KG1 (cell line): ENCODE measurements at places on chromosomes 12 and 14.
A peak's percentile ranks its signal among the peaks of the same experiment; 100 is the strongest.

DNA sequence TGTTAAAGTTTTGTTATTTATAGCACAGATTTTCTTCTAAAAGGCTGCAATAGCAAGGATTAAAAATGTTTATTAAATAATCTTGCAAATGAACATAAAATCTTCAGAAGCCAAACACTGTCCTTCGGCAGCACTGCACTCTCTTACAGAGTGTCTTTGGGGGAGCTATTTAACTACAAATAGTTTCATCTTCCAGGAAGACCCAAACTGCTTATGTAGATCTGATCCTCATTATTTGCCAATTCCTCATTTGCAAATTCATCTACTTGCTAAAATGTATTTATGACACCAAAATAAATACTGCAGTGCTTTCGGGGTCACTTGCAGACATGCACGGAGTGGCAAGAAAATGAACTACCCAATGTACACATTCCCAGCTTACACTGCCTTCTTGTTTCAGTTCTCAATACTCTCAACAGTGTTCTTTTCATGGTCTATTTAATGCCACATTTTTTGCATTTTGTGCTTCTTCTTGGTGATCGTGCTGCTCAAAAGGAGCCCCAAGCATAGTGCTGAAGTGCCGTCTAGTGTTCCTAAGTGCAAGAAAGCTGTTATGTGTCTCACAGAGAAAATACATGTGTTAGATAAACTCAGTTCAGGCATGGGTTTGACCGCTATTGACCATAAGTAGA lies 128.1 kb downstream of the PRKD1 start:
- DNase-seq: no peak

DNA sequence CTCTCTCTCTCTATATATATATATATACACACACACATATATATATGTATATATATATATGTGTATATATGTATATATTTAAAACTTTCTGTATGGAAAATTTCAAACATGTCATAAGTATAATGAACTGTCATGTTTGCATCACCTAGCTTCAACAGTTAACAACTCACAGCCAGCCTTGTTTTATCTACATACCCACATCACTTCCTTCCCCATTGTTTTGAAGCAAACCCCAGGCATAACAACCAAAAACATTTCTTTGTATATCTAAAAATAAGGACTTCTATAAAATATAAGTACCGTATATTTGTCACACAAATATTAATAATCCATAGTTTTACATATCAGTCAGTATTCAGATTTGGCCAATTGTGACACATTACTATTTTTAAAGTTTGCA lies 57.4 kb downstream of the PAPOLA start:
- no peak for DNase-seq

GRCh38 chr14:24329736-24330135 lies 5.1 kb downstream of the ADCY4 start:
- DNase-seq: no peak

DNA sequence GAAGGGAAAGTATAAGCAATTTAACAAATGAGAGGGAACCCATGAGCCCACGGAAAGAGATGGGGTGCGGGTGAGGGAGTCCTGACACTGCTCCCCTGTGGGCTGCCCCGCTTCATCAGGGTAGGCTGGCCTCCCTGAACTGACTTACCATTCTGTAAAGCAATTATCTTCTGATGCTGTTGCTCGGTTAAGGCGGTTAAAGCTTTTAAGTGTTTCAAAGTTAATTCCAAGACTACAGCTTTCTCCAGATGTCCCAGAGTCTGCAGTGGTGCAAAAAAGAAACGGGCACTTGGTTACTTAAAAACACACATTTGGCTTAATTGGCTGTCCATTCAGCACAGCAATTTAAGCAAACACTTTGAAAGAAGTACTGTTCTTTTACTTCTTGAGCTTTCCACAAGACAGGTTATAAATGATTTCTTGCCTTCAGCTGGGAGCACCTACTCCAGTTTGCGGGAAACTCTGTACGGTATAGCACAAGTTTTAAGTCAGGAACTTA lies 1.3 kb downstream of the BHLHE41 start:
- peak; percentile 84 for DNase-seq

DNA sequence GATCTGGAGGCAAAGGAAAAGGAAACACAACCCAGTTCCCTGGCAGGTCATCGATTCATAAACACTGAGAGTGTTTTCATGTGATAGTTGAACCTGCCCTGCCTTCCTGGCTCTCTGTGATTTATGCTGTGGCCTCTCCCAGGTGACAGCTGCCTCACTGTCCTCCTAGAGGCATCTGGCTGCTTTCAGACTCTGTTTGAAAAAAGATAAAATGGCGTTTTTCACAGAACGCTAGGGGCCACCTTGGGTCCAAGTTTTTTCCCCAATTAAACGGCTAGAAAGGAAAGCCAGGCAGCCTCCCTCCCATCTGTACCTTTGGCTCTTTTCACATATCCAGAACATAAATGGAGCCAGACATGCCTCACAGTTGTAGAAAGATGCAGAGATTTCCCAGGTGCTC lies 252.6 kb upstream of the CCDC196 start:
- no peak for DNase-seq

DNA sequence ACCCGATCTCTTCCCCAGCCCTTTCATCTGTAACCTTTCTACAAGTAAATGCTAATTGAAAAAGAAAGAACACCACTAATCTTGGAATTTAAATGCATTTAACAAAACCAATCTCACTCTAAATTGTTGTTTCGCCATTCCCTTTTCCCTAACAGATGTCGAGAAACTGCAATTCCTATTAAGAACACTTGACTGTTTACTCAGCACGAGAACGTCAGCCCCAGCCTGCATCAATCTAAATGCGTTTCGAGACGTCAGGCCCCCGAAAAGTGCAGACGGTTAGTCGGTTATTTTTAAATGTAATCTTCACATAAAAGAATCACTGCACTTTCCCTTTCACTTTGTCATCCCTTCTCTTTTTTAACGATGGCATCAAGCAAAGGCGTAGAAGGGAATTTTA lies 837.6 kb downstream of the VRK1 start:
- no peak for DNase-seq

DNA sequence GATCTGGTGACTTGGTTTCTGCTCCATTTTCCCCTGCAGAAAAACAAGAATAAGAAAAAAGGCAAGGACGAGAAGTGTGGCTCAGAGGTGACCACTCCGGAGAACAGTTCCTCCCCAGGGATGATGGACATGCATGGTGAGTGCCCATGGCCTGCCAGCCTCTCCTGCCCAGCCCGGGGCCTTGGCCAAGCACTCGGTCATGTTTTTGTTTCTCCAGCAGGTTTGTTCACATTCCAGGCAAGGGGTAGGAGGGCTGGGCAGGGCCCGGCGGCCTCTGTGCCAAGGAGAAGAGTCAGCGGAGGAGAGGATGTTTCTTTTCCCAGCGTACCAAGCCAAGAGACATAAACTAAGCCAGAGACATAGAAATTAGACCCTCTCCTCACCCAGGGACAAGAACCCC lies 13.6 kb downstream of the BCL7A start:
- no peak for DNase-seq

DNA sequence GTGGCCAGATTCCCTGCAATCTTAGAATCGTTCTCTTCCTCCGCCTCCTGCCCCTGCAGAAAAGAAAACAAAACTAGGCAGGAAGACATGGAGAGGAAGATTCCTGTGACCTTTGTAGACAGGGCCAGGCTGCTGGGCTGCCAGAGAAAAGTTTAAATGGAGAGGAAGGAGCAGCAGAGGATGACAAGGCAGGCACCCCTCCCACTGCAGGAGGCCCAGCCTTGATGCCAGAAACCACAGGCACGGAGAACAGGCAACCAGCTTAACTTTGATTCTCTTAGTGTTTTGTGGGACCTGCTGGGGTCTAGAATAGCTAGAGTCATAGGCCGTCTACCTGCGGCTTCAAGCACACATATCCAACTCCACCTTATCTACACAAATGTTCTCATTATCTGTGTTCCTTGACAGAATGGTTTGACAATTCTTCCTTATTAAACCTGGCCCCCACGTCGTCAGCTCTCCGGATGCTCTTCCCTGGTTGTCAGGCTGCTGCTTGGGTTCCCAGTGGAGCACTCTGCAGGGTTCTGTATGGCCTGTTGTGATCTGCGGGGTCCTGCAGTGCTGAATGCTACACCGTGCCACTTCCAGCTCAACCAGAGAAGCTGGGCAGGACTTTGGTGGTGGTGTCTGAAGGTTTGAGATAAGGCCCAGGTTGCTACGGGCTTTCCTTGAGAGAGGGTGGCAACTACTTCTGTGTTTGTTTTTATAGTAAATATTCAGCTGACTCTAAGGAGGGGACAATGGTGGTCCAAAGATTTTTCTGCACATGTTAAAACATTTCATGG lies 609.5 kb downstream of the AACS start:
- DNase-seq: no peak

GRCh38 chr12:117854339-117855012 lies 114.3 kb downstream of the KSR2 start:
- peak; percentile 2 for DNase-seq

DNA sequence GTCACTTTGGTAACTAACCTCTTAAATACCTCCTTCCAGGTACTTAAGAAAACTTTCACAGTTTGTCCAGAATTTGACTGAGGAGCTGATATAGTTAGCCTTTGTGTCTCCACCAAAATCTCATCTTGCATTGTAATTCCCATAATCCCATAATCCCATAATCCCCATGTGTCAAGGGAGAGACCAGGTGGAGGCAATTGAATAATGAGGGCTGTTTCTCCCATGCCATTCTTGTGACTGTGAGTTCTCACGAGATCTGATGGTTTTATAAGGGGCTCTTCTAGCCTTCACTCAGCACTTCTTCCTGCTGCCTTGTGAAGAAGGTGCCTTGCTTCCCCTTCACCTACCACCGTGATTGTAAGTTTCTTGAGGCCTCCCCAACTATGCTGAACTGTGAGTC lies 7.8 kb upstream of the NOVA1 start:
- no peak for DNase-seq

- DNase-seq: no peak
Observed at GRCh38 chr12:27290501-27291168, 42.0 kb upstream of the BMAL2 start.

GRCh38 chr14:78016532-78016931 lies 153.6 kb upstream of the NRXN3 start:
- DNase-seq: no peak

- DNase-seq: no peak
Observed at GRCh38 chr12:52892207-52892852, 12.5 kb downstream of the KRT8 start.

DNA sequence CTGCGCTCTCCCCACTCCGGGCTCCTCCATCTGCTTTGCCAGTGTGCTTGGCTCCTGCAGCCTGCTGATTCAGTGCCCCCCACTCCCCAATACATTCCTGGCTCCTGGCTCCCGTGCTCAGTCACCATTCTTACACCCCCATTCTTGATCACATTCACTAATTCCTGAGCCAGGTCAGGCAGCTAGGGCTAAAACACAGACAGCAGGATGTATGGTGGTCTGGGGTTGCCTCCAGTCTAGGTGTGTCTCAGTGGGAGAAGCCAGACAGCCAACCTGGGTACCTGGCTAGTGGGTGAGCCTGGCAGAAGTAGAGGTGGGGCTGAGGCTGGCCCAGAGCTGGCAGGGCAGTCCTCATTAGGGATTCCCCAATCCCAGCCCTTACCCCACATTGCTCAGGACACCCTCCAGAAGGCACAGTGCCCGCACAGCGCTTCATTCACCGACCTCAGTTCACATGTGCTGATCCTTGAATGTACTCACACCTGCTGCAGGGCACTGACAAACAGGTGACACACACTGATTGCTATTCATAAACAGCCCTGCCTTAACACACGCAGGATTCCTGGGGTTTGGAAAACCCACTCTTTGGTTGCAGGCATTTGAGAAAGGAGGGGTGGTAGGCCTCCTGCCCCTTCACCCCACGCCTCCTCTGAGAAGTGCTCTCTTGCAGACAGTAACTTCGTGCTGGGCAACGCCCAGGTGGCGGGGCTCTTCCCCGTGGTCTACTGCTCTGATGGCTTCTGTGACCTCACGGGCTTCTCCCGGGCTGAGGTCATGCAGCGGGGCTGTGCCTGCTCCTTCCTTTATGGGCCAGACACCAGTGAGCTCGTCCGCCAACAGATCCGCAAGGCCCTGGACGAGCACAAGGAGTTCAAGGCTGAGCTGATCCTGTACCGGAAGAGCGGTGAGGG lies 1.7 kb downstream of the KCNH3 start:
- no peak for DNase-seq

DNA sequence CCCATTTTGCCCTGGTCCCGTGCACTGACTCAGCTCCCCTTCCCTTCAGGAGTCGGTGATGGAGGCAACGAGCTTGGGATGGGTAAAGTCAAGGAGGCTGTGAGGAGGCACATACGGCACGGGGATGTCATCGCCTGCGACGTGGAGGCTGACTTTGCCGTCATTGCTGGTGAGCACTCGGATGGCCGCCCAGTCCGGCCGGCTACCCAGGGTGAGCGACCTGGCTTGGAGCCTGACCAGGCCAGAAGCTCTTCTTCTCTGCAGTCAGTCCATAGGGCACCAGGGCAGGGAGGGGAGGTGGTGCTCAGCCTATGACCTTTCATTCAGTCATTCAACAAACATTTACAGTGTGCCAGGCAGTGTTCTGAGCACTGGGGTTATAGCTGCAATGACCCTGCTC lies 39.8 kb downstream of the GPR68 start:
- no peak for DNase-seq

GRCh38 chr12:12717586-12718380 lies 615 bp downstream of the CDKN1B start:
- no peak for DNase-seq

DNA sequence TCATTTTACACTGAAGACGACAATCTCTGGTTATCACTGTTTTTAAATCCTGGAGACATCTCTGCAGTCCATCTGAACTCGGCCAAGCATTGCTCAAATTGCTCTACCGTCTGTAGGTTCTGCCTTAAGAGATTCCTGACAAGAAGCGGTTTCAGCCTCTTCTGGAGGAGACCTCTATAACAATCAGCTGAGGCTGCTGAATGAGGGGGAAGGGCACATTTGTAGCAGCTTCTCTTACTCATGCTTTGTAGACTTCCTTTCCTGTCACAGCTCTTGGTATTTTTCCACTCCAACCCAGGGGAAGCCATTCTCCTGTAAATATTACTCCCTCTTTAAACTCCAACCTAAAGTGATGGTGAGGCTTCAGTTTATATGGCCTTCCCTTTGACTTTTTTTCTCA lies 3.0 kb downstream of the ARG2 start:
- no peak for DNase-seq

- no peak for DNase-seq
Observed at GRCh38 chr12:74259199-74259598, 278.4 kb upstream of the ATXN7L3B start.

DNA sequence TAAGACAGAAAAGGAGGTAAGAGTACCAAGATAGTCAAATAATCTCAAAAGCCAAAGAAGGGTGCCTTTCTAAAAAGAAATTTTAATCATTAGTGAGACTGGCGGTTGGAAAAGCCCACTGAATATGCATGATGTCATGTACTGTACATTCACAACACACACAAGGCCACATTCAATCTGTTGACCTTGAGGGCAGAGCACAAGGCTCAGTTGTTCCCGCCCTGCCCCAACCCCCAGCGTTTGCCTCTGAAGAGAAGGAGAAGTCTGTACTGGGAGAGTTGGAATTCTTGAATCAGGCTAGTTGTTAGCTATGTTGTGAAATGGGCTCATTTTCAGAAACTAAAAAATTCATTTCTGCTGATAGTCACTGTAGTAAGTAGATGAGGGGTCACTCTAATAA lies 50.2 kb upstream of the NID2 start:
- DNase-seq: no peak

GRCh38 chr12:122062832-122063693 lies 15.5 kb upstream of the MLXIP start:
- DNase-seq: no peak

GRCh38 chr14:86237733-86238132 lies 707.8 kb downstream of the FLRT2 start:
- no peak for DNase-seq

- DNase-seq: no peak
Observed at GRCh38 chr14:69665631-69666030, 54.2 kb downstream of the SUSD6 start.
